ENCODE measurements at places on chromosomes 5 and 9.

DNA sequence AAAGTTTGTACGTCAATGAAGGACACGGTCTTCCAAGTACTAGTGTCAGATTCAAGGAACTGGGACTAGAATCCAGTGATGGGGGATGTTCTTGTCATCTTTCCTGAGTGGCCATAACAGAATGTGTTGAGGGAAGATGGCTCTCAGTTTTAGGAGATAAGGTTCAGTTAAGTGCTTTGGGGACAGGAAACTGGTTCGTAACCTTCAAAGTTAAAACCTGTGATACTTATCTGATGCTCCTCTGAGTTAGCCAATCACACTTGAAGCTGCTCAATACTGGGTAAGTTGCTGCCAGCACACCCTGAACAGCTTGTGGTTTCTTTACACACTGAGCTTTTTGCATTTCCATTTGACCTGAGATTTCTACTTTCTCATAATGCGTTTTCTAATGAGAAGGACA, 64.4 kb downstream of the PIK3R1 start:
- DNase-seq = no peak

GRCh38 chr5:14701556-14701955, 37.0 kb downstream of the OTULIN start:
- DNase-seq = no peak

GRCh38 chr5:5572976-5573797, 150.7 kb downstream of the ICE1 start:
- DNase-seq = no peak

DNA sequence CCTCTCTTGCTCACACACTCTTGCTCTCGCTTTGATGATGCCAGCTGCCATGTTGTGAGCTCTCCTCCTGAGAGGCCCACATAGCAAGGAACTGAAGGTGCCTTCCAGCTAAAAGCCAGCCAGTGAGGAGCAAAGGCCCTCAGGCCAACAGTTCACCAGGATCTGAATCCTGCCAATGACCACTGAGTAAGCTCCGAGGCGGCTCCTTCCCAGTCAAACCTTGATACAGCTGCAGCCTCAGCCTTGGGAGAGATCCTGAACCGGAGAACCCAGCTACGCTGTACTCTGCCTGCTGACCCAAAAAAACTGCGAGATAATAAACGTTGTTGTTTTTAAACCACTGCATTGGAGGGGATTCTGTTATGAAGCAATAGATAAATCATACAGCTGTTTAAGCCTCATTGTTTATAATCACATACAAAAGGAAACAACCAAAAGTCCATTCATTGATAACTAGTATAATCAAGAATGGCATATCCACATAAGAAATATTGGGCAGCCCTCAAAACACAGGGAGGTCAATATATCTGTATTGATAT, 49.0 kb upstream of the IFNK start:
- DNase-seq = no peak

GRCh38 chr9:17611917-17612316, 33.1 kb downstream of the SH3GL2 start:
- DNase-seq = no peak

GRCh38 chr5:138476918-138477317, 11.6 kb downstream of the EGR1 start:
- DNase-seq = no peak

DNA sequence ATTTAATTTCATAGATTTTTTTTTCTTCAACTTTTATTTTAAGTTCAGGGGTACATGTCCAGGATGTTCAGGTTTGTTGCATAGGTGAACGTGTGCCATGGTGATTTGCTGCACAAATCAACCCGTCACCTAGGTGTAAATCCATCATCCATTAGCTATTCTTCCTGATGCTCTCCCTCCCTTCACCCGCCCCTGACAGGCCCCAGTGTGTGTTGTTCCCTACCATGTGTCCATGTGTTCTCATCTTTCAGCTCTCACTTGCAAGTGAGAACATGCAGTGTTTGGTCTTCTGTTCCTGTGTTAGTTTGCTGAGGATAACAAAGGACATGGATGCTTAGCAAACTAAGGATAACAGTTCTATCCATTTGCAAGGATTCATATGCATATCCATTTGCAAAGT, 209.1 kb upstream of the ADCY2 start:
- no peak for DNase-seq

DNA sequence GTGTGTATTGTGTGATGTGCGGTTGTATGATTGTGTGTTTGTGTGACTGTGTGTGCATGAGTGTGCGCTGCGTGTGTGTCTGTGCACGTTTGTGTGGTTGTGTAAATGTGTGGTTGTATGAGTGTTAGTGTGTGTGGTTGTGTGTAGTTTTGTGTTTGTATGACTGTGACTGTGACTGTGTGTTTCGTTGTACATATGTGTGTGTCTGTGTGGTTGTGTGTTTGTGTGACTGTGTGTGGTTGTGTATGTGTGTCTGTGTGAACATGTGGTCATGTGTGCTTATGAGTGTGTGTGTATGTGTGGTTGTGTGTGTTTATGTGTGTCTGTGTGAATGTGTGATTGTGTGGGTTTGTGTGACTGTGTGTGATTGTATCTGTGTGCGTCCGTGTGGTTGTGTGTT, 197.8 kb downstream of the TTLL11 start:
- no peak for DNase-seq

DNA sequence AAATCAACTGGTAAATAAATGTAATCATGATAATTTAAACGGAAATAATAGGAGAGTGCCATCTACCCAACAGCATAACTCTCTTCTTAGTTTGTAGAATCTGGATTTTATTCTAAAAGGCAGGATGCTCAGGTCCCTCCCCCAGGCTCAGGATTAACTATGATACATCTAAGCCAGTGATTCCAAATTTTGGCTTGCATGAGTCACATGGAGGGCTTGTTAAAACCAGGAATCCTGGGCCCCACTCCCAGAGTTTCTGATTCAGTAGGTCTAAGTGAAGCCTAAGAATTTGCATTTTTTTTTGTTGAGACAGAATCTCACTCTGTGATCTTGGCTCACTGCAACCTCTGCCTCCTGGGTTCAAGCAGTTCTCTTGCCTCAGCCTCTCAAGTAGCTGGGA, 62.3 kb upstream of the ZFR start:
- DNase-seq = no peak

- DNase-seq = no peak
Observed at GRCh38 chr5:43106290-43106638, 14.4 kb upstream of the ZNF131 start.

DNA sequence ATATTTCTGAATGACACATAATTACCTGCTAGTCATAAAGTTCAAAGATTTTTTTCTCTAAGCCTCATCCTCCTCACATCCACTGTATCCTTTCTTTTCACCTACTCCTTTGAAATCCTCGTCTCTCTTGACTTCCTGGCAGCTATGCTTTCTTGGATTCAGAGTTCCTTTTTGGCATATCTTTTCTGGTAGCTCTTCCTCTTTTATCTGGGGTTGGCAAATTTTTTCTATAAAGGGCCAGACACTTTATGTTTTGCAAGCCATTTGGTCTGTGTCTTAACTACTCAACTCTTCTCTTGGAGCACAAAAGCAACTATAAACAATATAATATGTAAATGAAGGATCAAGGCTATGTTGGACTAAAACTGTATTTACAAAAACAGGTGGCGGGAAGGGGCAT, 197.5 kb downstream of the KIAA0825 start:
- DNase-seq = no peak

DNA sequence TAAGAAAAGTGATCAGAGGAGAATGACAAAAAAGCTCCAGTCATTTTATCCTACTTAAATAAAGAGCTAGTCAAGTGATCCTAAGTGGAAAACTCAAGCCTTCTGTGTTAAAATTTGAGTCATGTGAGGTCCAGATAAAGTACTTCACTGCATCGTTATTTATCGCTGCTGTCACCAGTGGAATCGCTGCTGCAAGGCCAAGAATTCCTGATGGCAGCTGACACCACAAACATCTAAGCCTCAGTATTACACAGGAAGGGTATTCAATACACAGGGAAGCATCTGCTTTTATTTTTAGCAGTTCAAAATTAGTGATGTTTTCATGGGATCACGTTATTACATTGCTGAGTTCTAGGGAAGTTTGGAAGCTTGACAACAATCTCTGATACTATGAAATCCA, 190.3 kb downstream of the GOLPH3 start:
- no peak for DNase-seq

- no peak for DNase-seq
Observed at GRCh38 chr5:82259172-82259800, 18.9 kb downstream of the RPS23 start.

DNA sequence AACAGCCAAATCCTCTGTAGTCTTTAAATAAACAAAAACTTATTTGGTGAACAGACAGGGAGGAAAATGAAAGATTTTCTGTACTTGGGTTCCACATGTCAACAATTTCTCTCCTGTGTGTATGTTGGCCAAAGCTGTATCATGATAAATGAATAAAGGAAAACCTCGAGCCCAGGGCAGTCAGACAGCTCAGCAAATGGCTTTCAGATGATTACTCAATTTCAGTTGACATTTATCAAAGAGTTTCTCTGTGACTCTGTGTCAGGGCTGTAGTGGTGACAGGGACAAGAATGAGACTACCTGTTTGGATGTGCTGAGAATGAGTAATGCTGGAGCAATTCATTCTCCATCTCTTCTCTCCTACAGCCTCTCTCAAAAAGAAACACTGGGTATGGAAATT, 45.7 kb upstream of the PTGS1 start:
- no peak for DNase-seq

GRCh38 chr9:101191723-101192122, 163.2 kb downstream of the PLPPR1 start:
- no peak for DNase-seq

GRCh38 chr9:121367306-121368137, 2.5 kb downstream of the STOM start:
- DNase-seq = no peak

GRCh38 chr5:133260715-133261114, 208.9 kb downstream of the HSPA4 start:
- no peak for DNase-seq

DNA sequence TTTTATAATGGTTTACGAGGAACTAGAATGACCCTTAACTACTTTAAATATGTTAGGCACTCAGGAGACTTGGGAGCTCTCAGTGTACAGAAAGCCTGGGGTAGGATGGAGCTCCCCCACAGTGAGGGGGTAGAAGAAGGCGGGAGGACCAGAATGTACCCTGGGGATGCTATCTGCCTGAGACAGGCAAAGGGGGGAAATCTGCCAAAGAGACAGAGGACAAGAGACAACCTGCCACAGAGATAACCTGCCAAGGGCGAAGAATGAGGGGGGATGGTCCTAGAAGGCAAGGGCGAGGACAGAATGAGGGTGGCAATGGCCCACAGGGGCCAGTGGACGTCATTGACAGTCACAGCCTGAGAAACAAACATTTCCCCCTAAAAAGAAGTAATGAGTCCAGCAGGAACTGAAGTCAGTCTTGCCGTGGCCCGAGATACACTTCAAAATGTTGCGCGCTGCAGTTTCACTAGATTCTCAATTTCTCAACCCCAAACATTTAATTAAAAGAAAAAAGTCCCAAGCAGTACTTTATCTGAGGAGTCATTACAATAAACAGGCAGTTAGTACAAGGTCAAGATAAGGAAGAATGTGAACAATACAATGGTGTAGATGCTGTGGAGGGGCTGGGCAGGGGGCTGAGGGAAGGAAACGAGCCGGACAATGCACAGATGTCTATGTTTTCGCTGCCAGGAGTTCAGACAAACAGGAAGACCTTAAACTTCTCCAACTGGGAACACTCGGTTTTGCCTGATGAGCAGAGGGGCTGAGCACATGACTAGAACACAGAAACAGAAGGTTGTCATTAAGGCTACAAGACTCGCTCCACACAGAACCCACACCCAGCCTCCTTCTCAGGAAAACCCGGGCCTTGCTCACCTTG, 125.0 kb downstream of the LHFPL2 start:
- no peak for DNase-seq

GRCh38 chr5:163408311-163408923, 29.0 kb upstream of the CCNG1 start:
- no peak for DNase-seq

GRCh38 chr9:80410106-80410505, 838.3 kb downstream of the TLE4 start:
- no peak for DNase-seq

- no peak for DNase-seq
Observed at GRCh38 chr9:78745331-78745730, 448.4 kb downstream of the PSAT1 start.

DNA sequence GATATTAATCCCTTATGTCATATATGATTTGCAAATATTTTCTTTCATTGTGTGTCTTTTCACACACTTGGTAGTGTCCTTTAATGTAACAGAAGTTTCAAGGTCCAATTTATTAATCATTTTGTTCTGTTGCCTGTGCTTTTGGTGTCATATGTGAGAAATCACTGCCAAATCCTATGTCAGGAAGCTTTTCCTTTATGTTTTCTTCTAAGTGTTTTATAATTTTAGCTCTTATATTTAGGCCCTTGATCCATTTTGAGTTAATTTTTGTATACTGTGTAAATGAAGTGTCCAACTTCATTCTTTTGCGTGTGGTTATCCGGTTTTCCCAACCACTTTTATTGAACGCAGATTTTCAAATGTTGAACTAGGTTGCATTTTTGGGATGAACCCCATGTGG, 6.1 kb upstream of the ZNF510 start:
- no peak for DNase-seq

DNA sequence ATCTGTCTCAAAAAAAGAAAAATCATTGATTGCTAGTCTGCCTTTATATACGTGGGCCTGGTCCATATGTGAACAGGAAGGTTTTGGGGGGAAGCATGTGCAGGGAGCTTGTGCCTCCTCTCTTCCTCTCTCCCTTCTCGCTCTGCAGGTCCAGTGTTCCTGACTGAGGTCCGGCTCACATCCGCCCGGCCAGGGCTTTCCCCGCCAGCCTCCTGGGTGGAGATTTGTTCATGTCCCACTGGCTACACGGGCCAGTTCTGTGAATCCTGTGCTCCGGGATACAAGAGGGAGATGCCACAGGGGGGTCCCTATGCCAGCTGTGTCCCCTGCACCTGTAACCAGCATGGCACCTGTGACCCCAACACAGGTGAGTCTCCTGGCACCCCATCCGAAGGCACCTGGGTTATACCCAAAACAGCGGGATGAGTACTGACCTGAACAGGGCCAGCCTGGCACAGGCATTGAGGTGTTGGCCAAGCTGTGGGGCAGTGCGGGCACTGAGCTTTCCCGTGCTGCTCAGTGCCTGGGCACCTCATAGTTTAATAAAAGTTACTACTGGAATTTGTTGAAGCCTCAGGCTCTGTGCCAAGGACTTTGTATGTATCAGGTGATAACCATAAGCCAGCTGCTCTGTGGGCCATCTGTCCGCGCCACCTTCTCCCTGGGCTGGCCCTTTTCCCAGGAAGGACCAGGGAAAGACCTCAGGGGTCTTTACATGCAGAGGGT, 39.4 kb upstream of the AIF1L start:
- DNase-seq = no peak

DNA sequence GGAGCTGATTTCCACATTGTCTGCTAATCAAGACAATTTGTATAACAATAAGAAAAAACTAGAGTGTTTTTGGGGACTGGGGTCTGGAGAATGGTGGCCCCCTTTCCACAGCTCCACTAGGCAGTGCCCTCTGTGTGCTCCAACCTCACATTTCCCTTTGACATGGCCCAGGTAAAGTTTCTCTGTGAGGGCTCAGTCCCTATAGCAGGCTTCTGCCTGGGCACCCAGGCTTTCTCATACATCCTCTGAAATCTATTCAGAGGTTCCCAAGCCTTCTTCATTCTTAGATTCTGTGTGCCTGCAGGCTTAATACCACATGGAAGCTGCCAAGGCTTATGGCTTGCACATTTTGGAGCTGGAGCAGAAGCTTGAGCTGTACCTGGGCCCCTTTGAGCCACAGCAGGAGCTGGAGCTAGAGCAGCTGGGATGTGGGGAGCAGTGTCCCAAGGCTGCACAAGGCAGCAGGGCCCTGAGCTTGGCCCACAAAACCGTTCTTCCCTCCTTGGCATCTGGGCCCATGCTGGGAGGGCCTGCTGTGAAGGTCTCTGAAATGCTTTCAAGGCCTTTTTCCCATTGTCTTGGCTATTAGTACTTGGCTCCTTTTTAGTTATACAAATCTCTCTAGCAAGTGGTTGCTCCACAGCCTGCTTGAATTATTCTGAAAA, 49.1 kb upstream of the VPS13A start:
- no peak for DNase-seq

All from esophagus squamous epithelium (tissue), 5 donors.